ENCODE measurements at places on chromosomes 13 and 19. TPM values are rescaled to one million over a fixed set of nuclear protein-coding genes. Genes with fewer than 3 reads are reported as not detected.

The SERTM1 gene
- 0.62 TPM for total RNA-seq

The SPRED3 gene
- 5.5 TPM for total RNA-seq

The TBCB gene
- 106 TPM for total RNA-seq

The POU2F2 gene
- total RNA-seq, result 1.7 TPM

The HMG20B gene
- 78.3 TPM for total RNA-seq

The STARD13 gene
- total RNA-seq, result 12.1 TPM

The CD33 gene
- total RNA-seq, result not detected

The ERICH6B gene
- not detected for total RNA-seq

The SERPINE3 gene
- 0.36 TPM for total RNA-seq

The ZNF846 gene
- total RNA-seq, result 9.8 TPM

The NLRP9 gene
- total RNA-seq, result not detected

DNA sequence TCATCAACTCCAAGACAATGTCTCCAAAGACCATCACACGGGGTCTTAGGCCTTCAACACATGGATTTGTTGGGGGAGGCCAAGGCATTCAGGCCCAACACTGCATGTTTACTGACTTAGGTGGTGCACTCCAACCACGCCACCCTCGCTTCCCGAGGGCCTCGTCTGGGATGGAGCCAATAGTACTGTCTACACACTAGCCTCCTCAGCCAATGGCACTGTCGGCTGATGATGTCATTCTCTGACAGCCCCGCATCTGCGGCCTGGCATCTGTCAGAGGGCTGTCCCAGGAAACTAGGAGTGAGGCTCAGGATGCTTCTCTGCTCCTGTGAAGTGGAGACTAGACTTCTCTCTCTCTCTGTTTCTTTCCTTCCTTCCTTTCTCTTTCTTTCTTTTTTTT is 96.6 kb downstream of the TEX26 start:
- DNase-seq, result no peak

DNA sequence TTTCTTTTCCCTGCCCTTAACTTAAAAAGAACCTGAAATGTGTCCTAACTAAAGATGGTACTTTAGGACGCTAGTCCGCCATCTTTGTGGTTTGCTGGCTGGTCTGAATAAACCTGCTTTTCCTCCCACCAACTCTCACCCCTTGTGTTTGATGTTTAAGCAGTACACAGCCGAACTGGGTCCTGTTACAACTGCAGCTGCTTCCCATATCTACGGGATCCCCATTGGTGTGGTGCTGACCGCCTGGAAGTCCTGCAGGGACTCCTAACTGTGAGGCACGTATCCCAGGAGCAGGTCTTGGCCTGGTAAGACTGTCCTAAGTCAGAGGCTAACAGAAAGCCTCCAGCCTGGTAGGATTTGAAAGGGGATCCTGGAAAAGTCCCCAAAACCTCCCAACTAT is 40.9 kb upstream of the VSTM2B start:
- DNase-seq, result no peak

DNA sequence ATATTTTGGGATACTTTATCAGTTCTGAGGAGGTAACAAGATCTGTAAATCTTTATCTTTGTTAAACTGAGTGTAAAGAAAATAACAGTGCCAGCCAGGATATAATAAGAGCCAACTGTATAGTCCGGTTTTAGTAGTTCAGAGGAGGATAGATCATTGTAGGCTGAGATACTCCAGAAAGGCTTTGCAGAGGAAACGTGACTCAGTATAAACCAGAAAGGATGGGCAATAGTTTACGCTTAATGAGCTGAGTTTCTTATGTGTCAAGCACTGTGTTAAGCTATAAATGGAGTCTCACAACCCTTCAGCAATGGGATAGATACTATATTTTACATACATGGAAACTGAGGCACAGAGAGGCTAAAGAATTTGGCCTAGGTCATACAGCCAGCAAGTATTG is 3.8 kb downstream of the RFXAP start:
- DNase-seq, result no peak

DNA sequence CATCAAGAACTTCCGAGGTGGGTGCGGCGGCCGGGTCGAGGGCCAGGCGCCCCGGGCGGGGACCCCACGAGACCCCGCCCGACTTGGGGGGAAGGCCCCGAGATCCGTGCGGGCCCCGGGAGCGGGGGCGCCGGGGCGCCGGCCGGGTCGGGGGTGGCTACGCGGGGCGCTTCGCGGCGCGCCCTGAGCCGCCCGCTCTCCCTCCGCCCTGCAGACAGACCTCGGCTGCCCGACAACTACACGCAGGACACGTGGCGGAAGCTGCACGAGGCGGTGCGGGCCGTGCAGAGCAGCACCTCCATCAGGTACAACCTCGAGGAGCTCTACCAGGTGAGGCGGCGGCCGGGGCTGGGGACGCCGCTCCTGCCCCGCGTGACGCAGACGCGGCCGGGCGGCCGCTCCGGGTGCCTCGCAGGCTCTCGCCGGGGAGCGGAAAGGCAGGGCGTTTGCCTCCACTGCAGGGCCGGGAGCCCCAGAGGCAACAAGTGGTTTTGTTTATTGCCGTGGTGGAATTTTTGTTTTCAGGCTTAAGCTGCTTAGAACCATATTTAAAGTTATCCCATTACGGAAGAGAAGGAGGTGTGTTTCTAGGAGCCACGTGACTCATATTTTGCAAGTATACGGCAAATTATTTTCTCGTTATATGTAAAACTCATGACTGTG is 477 bp downstream of the CUL4A start:
- DNase-seq, result peak; percentile 79

GRCh38 chr19:44816301-44816700 is 7.4 kb downstream of the BCAM start:
- DNase-seq, result no peak

- no peak for DNase-seq
Measured at GRCh38 chr19:10935371-10936059, 6.9 kb downstream of the TIMM29 start.

- DNase-seq, result no peak
Measured at GRCh38 chr13:32267836-32268439, 47.2 kb downstream of the ZAR1L start.

- DNase-seq, result no peak
Measured at GRCh38 chr19:57465680-57466381, 8.9 kb upstream of the VN1R1 start.

DNA sequence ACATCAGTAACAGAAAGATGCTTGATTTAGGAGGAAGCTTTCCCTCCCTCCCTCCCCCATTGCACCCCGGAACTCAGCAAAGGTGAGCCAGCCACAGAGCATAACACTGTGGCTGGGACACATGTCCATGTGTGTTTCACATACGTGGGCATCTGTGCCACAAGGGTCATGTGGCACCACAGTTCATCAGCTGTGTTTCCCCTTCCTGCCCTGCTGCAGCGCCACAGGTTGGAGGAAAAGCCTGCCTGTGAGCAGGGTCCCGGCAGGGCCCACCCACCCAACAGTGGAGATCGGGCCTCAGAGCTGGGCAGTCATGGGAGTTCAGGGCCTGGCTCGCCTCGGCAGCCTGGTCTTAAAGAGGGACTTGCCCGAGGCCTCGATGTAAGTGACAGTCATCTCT is 2.8 kb downstream of the ACP5 start:
- DNase-seq, result no peak

- peak; percentile 85 for DNase-seq
Measured at GRCh38 chr19:49691243-49692146, 579 bp downstream of the CPT1C start.

- DNase-seq, result no peak
Measured at GRCh38 chr13:33348366-33348765, 62.8 kb upstream of the STARD13 start.

GRCh38 chr13:26604784-26605545 is 47.5 kb downstream of the WASF3 start:
- no peak for DNase-seq

DNA sequence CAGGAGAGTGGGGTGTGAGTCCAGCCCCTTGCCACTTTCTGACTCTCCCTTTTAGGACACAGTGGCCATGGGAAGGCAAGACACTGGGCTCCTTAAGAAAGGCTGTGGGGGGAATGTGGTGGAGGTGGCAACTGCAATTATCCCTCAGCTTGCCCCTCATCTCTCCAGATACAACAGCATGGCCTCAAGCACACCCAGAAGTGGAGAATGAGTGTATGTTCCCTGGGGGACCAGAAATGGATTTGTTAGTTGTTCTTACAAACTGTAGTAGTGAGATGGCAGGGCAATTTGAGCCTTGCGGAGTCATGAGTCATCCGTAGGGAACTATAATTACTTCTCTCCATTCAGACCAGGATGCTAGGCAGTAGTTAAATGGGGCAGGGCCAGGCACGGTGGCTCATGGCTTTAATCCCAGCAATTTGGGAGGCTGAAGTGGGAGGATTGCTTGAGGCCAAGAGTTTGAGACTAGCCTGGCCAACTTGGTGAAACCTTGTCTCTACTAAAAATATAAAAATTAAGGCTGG is 25.6 kb upstream of the CXCL17 start:
- DNase-seq, result no peak

- no peak for DNase-seq
Measured at GRCh38 chr19:6779206-6779605, 6.7 kb downstream of the VAV1 start.

GRCh38 chr19:17183271-17183761 is 31.8 kb upstream of the USE1 start:
- DNase-seq, result no peak

DNA sequence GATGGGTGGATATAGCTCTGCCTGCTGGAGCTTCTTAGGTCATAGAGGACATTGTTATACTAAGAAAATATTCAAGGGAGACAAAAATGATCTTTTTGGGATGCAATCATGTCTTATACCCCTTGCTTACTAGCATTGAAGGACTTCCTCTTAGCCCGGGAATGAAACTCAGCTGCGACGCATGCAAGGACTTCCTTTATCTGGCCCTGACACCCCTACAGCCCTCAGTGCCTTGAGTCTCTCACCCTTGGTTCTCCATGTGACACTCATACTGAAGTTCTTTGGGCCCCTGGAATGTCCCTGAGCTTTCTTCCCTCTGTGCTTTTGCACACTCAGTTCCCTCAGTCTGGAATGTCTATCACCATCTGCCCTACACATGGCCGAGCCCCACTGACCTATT is 72.5 kb upstream of the MTIF3 start:
- no peak for DNase-seq

- peak; percentile 87 for DNase-seq
Measured at GRCh38 chr19:39411832-39412099, 703 bp upstream of the PLEKHG2 start.

- no peak for DNase-seq
Measured at GRCh38 chr19:45601115-45601514, 897 bp downstream of the GPR4 start.

GRCh38 chr19:29819986-29820385 is 8.2 kb downstream of the CCNE1 start:
- DNase-seq, result no peak

- no peak for DNase-seq
Measured at GRCh38 chr19:15280048-15280725, 47.9 kb upstream of the EPHX3 start.

All from type B pancreatic cell (in vitro differentiated cells).